Putamen (tissue), 1 donor: ENCODE measurements at places on chromosomes 1 and 21.

- peak; percentile 7 for DNase-seq
These were observed 17.9 kb downstream of the GBP5 start for GRCh38 chr1:89254658-89255287.

DNA sequence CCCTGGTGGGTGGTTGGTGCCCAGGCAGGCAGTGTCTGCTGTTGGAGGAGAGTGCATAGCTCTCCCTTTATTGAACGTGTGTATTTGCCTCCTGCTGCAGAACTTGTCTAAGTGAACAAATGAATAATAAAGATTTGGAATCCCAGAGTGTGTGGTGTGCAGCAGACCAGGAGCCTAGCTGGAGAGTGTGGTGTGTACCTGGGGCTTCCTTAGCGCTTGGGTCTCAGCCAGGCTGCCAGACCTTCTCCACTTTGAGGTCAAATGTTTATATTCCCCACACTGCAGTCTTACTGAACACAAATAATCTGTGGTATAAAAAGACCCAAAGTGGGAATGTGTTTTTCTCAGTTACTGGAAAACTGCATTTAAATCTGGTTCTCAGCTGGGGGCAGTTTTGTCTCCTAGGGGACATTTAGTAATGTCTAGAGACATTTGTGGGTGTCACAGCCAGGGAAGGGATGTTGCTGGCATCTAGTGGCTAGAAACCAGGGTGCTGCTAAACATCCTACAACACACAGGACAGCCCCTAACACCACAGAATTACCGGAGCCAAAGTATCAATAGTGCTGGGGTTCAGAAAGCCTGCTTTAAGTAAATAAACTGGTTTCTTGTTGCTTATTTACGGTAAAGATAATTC lies 23.6 kb downstream of the SLC37A1 start:
- DNase-seq = no peak

DNA sequence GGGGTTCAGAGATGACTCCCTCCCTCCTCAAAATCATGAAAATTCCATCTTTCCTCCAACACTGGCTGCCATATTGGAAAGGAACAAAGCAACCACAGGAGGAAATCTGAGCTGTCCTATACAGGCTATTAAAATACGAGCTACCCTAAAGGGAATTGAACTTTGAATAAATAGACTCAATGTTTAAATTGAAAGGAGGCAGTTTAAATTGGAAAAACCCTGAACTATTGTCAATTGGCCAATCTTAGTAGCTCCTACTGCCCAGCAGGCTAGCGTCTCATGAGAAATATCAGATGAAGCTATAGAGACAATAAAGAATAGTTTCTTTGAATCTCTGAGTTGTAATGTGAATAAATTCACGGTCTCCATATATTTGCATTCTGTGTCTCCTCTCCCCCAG lies 85.4 kb upstream of the KCNE2 start:
- no peak for DNase-seq

DNA sequence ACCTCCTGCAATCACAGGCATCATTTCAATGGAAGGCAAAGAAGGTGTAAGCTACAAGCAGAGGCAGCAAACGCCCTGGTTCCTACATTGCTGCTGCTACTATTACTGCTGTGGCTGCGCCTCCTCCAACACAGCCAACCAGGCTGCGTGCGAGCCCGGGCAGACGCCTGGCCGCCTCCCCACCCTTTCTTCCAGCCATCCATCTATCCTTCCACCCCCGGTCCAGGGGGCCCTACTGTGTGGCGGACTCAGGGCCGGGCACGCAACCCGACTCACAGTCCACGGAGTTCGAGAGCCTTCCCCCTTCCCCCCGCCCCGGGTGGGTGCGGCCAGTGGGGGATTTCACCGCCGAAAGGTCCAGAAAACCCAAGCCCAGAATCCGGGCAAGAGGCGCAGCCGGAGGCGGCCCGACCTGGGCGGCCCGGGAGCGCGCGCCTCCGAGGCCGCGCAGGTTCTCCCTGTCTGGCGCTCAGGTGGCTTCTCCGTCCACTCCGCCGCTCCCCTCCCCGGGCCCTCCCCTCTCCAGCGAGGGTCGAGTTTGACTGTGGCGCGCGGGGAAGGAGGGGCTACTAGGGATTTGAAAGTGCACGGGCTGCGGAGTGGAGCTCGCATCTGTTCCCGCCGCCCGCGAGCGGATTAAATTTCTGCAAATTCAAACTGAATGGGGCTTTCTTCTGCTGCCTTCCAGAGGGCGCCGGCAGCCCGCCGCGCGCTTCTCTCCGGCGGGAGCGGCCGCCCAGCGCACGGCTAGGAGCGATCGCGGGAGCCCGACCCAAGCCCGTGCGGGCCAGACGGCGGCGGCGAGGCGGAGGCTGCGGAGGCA lies at the start of gene HUNK:
TSS of gene HUNK (plus strand) at position 569 of the 823 bp plus-strand sequence. CDS start 655 bp downstream, outside the sequence.
- DNase-seq = no peak

GRCh38 chr1:221437926-221438325 lies 304.0 kb downstream of the DUSP10 start:
- no peak for DNase-seq

- peak; percentile 50 for DNase-seq
These were observed 62.1 kb downstream of the FAAP20 start for GRCh38 chr1:2132222-2133038.

DNA sequence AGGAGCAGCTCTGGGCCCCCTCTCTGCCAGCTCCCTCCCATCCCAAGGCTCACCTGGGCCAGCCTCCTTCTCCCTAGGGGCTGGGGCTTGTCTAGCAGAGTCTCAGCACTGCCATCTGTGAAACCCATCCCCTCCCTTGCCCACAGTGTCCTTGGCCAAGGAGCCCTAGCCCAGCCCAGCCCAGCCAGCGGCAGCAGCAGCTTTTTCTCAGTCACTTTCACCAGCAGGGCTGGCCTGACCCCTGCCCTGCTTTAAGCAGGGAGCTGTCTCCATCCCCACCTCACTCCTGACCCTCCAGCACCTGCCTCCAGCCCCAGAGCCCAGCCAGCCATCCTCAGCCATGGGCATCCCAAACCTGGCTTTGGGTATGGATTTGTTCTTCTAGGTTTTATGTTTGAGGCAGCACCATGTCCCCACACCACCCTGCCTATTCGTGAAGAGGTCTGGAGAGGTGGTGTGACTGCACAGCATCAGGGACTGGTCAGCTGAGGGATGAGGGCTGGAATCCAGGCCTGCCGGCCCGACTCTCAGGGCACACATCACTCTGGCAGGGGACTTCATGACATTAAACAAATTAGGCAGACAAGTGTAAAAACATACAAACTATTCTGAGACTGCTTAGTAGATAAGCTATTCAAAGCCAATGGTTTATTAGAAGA lies 36.1 kb upstream of the ABCG1 start:
- DNase-seq = no peak

GRCh38 chr1:169031566-169032224 lies 74.8 kb upstream of the ATP1B1 start:
- no peak for DNase-seq

DNA sequence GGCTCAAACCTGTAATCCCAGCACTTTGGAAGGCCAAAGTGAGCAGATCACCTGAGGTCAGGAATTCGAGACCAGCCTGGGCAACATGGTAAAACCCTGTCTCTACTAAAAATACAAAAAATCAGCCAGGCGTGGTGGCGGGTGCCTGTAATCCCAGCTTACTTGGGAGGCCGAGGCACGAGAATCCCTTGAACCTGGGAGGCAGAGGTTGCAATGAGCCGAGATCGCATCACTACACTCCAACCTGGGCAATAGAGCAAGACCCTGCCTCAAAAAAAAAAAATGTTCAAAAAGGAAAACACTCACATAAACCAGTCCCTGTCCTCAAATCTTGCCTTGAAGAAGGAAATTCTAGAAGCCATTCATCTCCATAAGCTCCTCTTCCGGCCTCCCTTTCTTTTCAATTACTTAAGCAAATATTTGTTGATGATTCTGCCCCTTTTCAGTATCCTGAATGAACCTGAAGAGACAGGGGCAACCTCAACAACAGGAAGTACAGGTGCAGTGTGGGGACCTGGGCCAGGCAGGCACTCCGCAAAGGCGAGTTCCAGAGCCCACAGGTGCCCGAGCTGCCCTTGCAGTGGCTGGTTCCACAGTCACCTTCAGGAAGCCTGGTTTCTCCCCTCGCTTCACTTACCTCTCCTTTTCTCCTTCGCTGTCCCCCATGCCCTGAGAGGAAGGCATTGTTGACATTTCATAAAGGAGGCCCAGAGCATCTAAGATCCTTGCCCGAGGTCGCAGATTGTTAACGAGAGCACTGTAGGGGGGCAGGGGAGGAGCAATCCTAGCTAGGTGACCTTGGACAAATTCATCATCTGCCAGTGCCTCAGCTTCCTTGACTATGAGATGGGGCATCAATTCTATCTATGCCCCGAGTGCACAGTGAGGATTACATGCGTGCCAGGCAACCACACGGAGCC lies 8.9 kb upstream of the LEFTY1 start:
- no peak for DNase-seq

- DNase-seq = no peak
These were observed 308.8 kb downstream of the CAMTA1 start for GRCh38 chr1:7094086-7094485.

DNA sequence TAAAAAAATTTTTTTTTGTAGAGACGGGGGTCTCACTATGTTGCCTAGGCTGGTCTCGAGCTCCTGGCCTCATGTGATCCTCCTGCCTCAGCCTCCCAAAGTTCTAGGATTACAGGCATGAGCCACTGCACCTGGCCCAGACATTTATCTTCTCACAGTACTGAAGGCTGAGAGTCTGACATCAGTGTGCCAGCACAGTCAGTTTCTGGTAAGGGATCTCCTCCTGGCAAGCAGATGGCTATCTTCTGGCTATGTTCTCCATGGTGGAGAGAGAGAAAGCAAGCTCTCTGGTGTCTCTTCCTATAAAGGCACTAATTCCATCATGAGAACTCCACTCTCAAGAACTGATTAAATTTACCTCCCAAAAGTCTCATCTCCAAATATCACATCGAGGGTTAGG lies 57.8 kb upstream of the C1orf185 start:
- DNase-seq = no peak

DNA sequence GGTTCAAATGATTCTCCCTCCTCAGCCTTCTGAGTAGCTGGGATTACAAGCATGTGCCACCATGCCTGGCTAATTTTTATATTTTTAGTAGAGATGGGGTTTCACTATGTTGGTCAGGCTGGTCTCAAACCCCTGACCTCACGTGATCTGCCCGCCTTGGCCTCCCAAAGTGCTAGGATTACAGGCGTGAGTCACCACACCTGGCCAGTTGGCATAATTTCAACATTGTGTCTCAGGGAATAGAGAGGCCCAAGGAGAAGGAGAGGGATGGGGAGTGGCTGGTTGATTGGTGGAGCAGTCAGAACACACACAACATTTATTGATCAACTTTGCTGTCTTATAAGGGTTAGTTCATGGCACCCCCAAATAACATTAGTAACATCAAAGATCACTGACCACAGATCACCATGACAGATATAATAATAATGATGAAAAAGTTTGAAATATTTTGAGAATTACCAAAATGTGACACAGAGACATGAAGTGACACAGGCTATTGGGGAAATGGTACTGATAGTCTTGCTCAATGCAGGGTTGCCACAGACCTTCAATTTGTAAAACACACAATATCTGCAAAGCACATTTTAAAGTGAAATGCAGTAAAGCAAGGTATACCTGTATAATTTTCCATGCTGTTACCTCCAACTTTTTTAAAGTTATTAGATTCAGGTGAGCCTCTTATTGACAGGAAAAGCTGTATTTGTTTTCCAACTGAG lies 15.8 kb upstream of the CYB5R1 start:
- no peak for DNase-seq

DNA sequence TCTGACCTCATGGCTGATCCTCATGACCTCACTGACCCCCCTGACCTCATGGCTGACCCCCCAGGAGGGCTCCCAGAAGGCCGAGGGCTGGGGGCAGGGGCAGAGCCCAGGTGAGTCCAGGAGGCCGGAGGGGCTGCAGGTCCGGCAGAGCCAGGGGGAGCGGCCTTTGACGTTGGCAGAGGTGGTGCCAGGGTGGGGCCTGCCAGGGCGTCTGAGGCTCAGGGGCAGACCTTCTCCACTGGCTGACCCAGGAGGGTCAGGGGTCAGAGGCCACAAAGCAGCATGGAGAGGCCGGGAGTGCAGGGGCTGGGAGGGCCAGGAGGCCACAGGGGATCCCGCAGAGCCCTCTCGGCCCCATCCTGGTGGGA lies 28.1 kb upstream of the TTLL10 start:
- DNase-seq = no peak

GRCh38 chr1:61496501-61496900 lies 228.4 kb downstream of the TM2D1 start:
- no peak for DNase-seq

- no peak for DNase-seq
These were observed 8.9 kb upstream of the IGFN1 start for GRCh38 chr1:201181726-201182125.

DNA sequence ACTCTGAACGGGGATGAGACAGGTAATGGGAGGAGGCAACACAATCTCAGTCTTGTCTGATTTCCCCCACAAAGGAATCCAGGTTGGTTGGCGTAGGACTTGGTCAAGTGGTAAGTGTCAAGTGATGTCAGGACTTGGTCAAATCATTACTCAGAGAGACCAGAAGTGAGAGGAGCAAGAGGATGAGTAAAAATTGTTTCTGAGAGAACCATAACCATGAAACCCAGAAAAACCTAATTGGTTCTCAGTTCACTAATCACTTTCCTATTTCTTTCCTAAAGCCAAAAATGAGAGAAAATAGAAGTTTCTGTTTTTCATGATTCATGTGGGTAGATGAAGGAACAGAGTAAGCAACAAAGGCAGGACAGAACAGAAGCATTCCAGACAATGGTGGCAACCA lies 5.0 kb downstream of the PHC2 start:
- DNase-seq = no peak

- DNase-seq = no peak
These were observed 313.0 kb upstream of the AJAP1 start for GRCh38 chr1:4341421-4341820.

DNA sequence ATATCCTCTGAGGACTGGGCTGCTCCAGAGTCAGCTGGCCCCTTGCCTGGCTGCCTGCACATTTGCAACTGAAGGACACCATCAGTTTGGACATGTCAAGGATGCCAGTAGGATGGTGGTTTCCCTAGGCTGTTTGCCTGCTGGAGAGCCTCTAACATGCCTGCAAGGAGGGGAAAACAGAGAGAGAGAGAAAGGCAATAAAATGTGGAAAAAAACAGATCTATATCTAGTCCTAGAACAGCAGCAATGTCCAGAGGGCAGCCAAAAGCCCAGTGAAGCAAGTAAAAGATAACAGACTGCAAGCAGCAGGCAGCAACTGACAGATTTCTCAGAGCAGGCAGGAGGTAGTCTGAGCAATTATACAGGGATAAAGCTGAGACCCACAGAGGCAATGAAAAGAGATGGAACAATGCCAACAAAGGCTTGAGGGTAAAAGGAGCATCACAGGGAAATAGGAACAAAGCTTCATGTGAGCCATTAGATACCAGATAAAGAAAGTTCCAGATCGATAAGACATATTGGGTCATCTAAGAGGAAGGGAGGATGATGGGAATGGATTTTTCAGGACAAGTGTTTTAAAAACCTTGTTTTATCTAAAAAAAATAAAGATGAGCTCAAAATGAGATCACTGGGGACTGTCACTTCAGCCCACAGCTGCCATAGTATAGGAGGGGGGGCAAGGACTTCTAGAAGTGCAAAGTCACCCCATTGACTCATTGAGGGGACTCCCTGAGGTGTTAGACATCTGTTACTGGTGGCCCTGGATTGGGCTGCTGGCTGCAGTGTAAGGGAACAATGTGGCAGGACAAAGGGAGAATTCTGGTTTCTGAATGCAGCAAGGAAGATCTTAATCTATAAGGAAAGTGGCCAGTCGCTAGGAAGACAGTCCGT lies 38.6 kb upstream of the GADD45A start:
- DNase-seq = no peak

- peak; percentile 25 for DNase-seq
These were observed 29.1 kb downstream of the EIF2D start for GRCh38 chr1:206582971-206583706.

GRCh38 chr21:45432575-45433255 lies 27.8 kb downstream of the COL18A1 start:
- DNase-seq = no peak

- DNase-seq = no peak
These were observed 281.3 kb upstream of the ZP4 start for GRCh38 chr1:238171985-238172384.
